Cardiac muscle cell (in vitro differentiated cells and primary cell): ENCODE measurements at places on chromosomes 1 and 21.

DNA sequence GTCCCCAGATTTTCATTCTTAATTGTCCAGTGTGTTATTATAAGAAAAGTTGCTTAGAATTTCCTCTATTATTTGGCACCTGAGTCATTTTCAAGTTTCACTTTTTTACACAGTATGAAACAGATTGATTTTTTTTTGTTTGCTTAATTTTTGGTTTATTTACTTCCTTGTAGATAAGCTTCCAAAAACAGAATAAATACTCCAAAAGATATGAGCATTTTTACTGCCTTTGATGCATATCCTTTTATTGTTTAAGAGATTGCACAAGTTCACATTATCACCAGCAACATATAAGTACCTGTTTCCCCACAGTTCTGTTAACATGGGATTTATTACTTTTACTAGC is 36.3 kb upstream of the AHCYL1 start:
- DNase-seq = no peak

- DNase-seq = no peak
Observed at GRCh38 chr1:159916242-159917051, 8.9 kb downstream of the TAGLN2 start.

GRCh38 chr1:206998816-206999215 is 28.6 kb upstream of the FCAMR start:
- DNase-seq = no peak

DNA sequence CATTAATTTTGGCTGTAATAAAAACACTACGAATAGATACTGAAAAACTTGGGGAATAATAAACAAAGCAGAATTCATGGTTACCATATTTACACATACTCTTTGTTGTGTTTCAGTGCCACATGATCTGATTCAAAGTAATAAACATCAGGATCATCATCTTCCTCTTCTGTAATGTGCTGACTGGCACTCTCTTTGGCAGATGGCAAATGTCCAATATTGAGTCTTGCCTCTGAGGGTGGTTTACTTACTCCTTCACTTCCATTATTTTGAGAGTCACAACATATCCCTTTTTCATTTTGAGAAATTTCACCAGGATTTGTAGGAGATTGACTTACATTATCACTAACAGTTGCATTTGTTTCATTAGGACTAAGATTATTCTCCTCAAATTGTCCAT is 50.7 kb downstream of the ZZZ3 start:
- DNase-seq = no peak

GRCh38 chr1:73803380-73803779 is 394.6 kb downstream of the LRRIQ3 start:
- DNase-seq = no peak
